ENCODE measurements at places on chromosomes 1 and 21. TPM values are rescaled to one million over a fixed set of nuclear protein-coding genes. Genes with fewer than 3 reads are reported as not detected.

DNA sequence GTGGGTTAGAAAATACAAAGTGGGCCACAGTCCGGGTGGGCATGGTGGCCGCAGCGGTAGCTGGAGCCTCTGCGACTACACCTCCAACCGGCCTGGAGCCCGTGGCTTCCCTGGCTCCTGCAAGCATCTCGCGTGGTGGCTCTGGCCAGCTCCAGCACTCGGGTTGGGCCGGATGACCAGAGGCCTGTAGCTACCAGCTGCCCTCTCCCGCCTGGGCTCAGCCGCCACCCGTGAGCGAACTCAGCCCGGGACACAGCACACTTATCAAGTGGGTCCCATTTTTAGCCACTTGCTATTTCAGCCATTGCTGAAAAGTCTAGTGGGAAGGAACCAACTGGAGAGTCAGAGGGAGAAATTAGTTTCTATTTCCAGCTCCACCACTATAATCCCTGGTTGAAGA lies 107.7 kb upstream of the CACYBP start:
- no peak for DNase-seq

The ADAMTS1 gene
- total RNA-seq = 20.7 TPM

GRCh38 chr1:98555814-98556213 lies 105.7 kb upstream of the SNX7 start:
- no peak for DNase-seq

The TACSTD2 gene
- total RNA-seq = 51.0 TPM

DNA sequence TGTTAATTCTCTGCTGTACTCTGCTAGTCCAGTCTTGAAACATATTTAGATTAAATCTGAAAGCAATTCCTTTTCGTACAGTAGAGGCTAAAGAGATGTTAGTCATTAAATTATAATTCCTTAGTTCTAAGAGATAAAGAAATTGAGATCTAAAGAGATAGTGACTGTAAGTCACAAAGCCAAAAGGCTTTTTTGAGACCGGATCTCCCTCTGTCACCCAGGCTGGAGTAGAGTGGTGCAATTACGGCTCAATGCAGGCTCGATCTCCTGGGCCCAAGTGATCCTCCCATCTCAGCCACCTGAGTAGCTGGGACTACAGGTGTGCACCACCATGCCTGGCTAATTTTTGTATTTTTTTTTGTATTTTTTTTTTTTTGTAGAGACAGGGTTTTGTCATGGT lies 64.7 kb downstream of the TPR start:
- no peak for DNase-seq

- no peak for DNase-seq
These were observed 40.6 kb downstream of the MAPKAPK2 start for GRCh38 chr1:206725109-206725963.

GRCh38 chr1:69671363-69672010 lies 103.8 kb downstream of the LRRC7 start:
- no peak for DNase-seq

The SLC19A2 gene
- total RNA-seq = 4.5 TPM

GRCh38 chr1:158329733-158330132 lies 1.6 kb downstream of the CD1B start:
- no peak for DNase-seq

The FBLIM1 gene
- 231 TPM for total RNA-seq

- DNase-seq = no peak
These were observed 193.9 kb downstream of the FMN2 start for GRCh38 chr1:240285540-240285939.

The ITLN2 gene
- total RNA-seq = not detected

The DCDC2B gene
- total RNA-seq = not detected

The KCNA2 gene
- total RNA-seq = not detected

GRCh38 chr1:110615548-110616130 lies 9.5 kb upstream of the KCNA2 start:
- no peak for DNase-seq

DNA sequence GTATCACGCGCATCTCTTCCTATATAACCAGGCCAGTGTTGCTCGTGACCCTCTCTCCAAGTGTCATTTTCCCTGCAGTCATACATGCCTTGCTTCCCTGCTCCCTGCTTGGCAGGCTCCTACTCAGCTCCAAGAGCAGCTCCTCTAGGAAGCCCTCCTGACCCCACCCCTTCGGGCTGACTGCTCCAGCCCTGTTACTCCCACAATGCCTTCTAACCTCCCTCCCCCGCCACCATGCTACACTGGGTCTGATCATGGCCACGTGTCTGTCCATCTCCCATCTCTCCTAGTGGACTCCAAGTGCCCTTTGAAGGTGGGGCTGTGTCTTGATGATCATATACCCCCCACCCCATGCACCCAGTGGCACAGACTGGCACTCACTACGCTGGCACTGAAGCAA lies 44.7 kb downstream of the MRPL37 start:
- DNase-seq = no peak

GRCh38 chr1:230794871-230795605 lies 47.9 kb downstream of the CAPN9 start:
- DNase-seq = no peak

DNA sequence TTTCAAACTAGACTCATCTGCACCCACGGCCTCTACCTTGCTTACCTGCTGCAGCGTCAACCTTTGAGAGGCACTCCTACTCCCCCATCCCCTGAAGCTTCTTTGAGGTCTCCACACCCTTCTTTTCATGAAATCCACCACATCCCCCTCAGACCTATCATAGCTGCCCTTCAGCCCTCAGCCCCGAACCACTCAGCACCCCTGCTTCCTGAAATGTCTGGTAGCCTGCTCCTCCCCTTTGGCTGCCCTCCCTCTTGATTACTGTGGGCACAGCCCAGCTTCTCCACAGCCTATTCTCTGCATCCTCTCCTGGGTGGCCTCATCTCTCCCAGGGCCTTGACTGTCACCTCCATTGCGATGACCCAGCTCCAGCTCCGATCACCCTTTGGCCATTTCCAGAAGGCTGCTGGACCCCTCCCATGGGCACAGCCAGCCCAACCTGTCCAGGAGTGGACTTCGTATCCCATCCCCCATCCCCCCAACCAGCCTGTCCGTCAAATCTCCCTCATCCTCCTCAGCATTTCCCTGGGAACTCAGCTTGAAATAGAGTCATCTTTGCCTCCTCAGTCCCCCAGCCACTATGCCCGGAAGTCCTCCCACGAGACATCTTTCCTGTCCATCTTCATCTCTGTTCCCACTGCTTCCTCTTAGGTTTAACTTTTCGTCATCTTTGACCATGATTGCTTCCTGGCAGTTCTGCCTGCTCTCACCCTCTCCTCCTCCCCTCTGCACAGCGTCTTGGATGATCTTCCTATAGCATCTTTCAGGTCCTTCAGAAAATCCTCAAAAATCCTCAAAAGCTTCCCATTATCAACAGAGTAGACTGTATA lies 6.1 kb upstream of the ADORA1 start:
- no peak for DNase-seq

DNA sequence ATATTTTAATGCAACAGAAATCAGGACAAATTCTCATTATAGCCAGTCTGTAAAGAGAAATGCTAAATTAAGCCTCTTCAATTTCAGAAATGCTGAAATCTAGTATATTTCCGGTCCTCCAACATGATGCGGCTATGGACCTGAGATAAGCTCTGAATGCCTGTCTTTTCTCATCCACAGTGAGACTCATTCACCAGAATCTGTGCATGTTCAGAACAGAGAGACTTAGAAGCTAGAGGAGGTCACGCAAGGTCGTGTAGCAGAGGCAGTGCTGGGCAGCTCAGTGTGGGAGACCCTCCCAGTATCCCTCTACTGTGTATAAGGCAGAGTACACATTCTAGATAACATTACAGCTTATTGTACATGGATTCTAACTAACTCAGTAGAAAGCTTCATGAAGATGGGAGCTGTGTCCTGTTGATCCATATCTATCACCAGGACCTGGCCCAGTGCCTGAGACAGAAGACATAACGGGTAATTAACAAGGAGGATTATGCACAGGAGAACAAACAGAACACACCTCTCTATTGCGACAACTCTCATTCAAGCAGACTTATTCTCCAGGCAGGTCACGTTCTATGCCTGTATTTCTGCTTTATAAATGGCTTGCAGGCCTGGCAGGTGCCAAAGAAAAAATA lies 97.0 kb upstream of the COA6 start:
- DNase-seq = no peak

DNA sequence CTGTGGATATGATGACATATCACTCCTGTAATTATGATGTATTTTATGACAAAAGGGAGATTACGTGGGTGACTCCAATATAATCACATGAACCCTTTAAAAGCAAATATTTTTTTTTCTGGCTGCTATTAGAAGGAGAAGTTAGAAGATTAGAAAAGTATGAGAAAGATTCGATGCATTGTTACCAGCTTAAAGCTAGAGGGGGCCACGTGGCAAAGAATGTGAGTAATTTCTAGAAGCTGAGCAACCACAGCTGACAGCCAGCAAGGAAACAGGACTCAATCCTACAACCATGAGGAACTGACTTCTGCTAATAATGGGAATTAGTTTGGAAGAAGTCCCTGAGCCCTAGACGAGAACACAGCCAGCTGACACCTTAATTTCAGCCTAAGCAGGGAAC lies 56.3 kb upstream of the C1orf87 start:
- DNase-seq = no peak

- DNase-seq = no peak
These were observed 276.0 kb downstream of the TM2D1 start for GRCh38 chr1:61448914-61449313.

DNA sequence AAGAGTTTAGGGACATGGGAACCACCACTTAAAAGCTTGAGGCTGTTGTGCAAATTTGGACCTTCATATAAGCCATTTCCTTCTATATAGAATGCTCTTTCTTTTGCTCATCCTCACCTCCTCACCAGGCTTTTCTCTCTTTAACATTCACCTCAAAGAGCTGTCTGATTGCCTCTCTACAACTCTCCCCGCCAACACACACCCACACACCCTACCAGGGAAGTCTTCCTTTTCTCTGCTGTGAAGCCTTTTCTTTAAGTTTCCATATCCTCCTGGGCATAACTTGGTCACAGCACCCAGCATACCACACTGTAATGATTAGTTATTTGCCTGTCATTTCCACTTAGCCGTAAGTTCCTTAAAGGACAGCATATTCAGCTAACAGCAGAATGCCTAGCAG lies 40.6 kb downstream of the WLS start:
- no peak for DNase-seq

DNA sequence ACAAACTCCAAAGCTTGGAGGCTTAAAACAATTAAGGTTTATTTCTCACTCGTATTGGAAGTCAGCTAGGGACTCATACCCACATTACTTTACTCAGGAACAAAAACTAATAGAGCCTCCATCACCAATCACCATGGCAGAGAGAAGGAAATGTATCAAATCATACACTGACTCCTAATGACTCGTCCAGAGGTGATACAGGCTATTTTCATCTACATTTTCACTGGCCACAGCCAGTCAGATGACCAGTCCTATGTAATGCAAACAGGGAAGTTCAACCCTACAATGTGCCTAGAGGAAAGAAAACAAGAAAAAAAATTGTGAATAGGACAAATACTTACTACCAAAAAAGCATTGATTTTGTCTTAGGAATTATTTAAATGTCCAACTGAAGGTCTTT lies 110.3 kb downstream of the SEC16B start:
- no peak for DNase-seq

- no peak for DNase-seq
These were observed 106.1 kb upstream of the RUNX3 start for GRCh38 chr1:25036117-25036546.

DNA sequence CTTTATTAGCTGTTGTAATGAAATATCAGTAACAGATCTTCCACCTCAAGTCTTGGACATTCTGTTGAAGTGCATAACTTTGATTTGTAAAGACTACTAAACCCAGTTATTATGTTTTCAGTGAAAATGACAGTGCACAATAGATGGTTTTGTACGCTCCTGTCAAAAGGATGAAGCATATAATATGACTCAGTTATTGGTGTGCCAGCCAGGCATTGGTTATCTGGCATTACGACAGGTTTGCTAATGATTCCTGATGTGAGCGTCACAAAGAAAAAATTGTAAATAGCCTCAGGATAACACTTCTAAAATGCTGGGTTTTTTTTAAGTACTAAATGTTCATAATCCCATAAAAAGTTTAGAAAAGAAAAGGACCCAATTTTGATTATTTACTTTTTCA lies 147.9 kb downstream of the MAGI3 start:
- DNase-seq = no peak

- no peak for DNase-seq
These were observed 684.0 kb downstream of the PTPRU start for GRCh38 chr1:29920316-29920715.

The APOBEC4 gene
- total RNA-seq = not detected

- peak; percentile 23 for DNase-seq
These were observed 74.9 kb downstream of the MIS18A start for GRCh38 chr21:32203877-32204480.

DNA sequence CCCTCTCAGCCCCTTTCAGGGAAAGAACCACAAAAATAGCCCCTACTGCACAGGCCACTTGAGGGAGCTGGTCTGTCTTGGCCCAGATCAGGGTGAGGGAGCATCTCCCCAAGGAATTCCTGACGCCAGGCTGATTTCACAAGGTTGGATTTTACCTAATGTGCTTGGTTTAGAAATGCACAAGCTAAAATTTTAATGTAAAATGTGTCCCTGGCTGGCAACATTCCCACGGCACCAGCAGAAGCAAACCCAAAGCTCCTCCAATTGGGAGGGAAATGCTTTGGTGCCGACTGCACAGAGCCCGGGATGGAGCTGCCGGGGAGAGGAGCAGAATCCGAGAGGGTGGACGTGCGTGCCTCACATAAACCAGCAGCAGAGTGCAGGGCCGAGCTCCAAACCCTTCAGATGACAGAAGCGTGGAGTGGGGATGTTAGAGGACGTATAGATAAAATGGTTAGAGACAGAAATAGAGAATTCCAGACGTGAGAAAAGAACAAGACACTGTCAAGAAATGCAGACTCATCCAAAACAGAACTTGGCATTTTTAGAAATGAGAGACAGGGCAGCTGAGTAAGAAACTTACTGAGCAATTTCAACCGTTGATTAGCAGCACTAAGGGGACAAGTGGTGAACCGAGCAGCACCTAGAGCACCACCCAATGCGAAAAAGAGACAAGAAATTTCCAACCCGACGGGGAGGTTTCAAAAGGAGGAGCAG lies 41.6 kb upstream of the TMEM52 start:
- no peak for DNase-seq

GRCh38 chr1:67189953-67190352 lies 23.7 kb downstream of the IL23R start:
- no peak for DNase-seq

DNA sequence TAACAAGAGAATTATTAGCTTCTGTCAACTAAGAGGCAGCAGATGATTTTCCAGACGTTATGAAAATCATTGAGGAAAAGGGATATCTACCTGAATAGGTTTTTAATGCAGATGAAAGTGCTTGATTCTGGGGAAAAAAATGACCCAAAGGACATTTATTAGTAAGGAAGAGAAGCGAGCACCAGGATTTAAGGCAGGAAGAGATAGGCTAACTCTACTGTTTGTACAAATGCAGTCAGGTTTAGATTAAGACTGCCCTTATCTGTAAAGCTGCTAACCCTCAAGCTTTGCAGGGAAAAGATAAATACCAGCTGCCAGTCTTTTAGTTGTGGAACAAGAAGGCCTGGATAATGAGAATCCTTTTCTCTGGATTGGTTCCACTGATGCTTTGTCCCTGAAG lies 33.0 kb upstream of the LRIG2 start:
- DNase-seq = no peak

The F13B gene
- not detected for total RNA-seq

GRCh38 chr1:14968251-14968851 lies 185.2 kb upstream of the TMEM51 start:
- DNase-seq = no peak

GRCh38 chr1:7284839-7285435 lies 486.2 kb upstream of the VAMP3 start:
- no peak for DNase-seq

GRCh38 chr1:185398599-185398998 lies 81.6 kb upstream of the IVNS1ABP start:
- no peak for DNase-seq

GRCh38 chr1:160653620-160654016 lies 6.8 kb upstream of the SLAMF1 start:
- DNase-seq = no peak

Data from glomerular endothelial cell (primary cell).